ENCODE measurements at places on chromosomes 3 and 15.

GRCh38 chr3:47741925-47742324 lies 39.8 kb downstream of the SMARCC1 start:
- no peak for DNase-seq

DNA sequence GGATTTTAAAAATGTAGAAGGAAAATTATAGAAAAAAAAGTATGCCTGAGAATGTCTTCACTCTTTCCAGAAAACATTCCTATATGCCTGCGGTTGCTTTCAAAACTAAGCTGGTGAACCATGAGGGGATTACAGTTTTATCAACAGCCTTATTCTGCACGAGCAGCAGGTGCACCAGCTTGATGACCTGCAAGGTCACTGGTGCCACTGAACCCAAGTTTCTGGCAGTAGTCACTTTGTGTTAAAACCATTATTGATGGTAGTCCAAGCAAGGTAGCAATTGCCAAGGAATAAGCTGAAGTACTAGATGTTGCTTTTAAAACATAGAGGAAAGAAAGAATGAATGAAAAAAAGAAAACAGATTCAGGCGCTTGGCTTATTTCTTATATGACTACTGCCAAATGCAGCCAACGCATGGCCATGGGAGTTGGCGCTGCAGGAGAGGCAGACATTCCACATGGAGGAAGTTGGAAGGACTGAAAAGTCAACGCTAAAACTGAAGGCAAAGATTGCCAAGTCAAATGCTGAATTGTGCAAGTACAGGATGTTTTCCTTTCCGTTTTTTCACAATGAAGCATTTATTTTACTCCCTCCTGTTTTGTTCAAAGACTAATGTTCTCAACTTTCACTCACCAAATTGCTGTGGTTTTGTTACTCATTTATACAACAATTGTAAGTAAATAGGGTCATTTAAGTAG lies 601.4 kb downstream of the CADM2 start:
- DNase-seq = no peak

DNA sequence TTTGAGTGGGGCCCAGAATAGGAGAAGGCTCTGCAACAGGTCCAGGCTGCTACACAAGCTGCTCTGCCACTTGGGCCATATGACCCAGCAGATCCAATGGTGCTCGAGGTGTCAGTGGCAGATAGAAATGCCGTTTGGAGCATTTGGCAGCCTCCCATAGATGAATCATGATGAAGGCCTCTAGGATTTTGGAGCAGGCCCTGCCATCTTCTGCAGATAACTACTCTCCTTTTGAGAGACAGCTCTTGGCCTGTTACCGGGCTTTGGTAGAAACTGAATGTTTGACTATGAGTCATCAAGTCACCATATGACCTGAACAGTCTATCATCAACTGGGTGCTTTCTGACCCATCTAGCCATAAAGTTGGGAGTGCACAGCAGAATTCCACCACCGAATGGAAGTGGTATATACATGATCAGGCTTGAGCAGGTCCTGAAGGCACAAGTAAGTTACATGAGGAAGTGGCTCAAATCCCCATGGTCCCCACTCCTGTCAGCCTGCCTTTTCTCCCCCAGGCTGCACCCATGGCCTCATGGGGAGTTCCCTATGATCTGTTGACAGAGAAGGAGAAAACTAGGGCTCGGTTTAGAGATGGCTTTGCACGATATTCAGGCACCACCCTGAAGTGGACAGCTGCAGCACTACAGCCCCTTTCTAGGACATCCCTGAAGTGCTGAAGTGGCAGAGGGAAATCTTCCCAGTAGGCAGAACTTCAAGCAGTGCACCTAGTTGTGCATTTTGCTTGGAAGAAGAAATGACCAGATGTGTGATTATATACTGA lies 971.4 kb downstream of the MCTP2 start:
- DNase-seq = no peak

- DNase-seq = no peak
Observed at GRCh38 chr3:42688487-42689420, 3.4 kb downstream of the KLHL40 start.

DNA sequence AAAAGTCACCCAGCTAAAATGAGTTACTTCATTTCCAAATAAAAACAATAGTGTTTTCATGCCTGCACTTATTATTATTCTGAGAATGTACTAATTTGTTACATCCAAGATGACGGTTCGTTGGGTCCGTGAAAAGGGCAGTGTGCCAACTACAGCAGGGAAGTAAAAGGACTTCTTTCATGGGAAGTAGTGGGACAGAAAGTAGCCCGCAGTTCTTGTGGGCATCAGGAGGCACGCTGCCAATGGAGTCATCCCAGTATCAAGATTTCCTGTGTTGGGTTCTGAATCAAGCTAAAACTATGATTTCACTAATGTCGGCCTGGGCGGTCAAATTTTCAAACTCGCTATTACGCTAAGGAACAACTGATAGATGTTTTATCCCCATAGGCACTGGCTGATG lies 254.5 kb upstream of the SOX2 start:
- DNase-seq = no peak
